Dermis lymphatic vessel endothelial cell (primary cell): ENCODE measurements at places on chromosomes 6 and 20. TPM values are rescaled to one million over a fixed set of nuclear protein-coding genes. Genes with fewer than 3 reads are reported as not detected.

Gene MOG
- total RNA-seq: not detected in 2 replicates

Gene SIRPA
- total RNA-seq: 29.4 and 54.7 TPM in 2 replicates

Gene SYNDIG1
- total RNA-seq: not detected in 2 replicates

Gene GFRAL
- total RNA-seq: not detected in 2 replicates

Gene APCDD1L
- total RNA-seq: 0.11 TPM in 1 of 2 replicates, not detected in the other

Gene SMIM13
- 10.9 and 13.3 TPM in 2 replicates for total RNA-seq

Gene SSTR4
- total RNA-seq: not detected in 2 replicates

Gene CST2
- not detected in 2 replicates for total RNA-seq

Gene CGA
- total RNA-seq: 0.11 TPM in 1 of 2 replicates, not detected in the other

Gene GSTA1
- total RNA-seq: not detected in 2 replicates

Gene FNDC1
- 0.09 TPM in 1 of 2 replicates, not detected in the other for total RNA-seq

Gene PSORS1C1
- 3.7 and 4.0 TPM in 2 replicates for total RNA-seq

Gene HLA-DRA
- total RNA-seq: 0.11 TPM in 1 of 2 replicates, not detected in the other

Gene FAM209B
- total RNA-seq: 0.22 TPM in 1 of 2 replicates, not detected in the other

Gene DSP
- 72.6 and 87.0 TPM in 2 replicates for total RNA-seq

Gene FAM83C
- under 0.01 TPM in 1 of 2 replicates, not detected in the other for total RNA-seq

Gene GPR63
- total RNA-seq: under 0.01 TPM in 2 replicates

Gene TNF
- total RNA-seq: not detected in 2 replicates

Gene ADTRP
- 0.09 and 0.11 TPM in 2 replicates for total RNA-seq

Gene MUC21
- not detected in 2 replicates for total RNA-seq

Gene VGLL2
- not detected in 2 replicates for total RNA-seq

Gene SULF2
- 71.8 and 127 TPM in 2 replicates for total RNA-seq

Gene TNFAIP3
- total RNA-seq: 2.8 and 3.4 TPM in 2 replicates

Gene SNAP25
- not detected in 2 replicates for total RNA-seq

Gene DEFB114
- total RNA-seq: not detected in 2 replicates

Gene FAM83D
- total RNA-seq: 9.4 and 10.1 TPM in 2 replicates

Gene PEX6
- total RNA-seq: 11.8 and 28.6 TPM in 2 replicates

Gene KCNK16
- total RNA-seq: not detected in 2 replicates

Gene SDC4
- 26.6 and 54.9 TPM in 2 replicates for total RNA-seq

Gene LBP
- under 0.01 TPM in 1 of 2 replicates, not detected in the other for total RNA-seq

Gene MCM3
- 38.5 and 52.8 TPM in 2 replicates for total RNA-seq

Gene GPR6
- total RNA-seq: not detected in 2 replicates

Gene BHLHE23
- not detected in 2 replicates for total RNA-seq

Gene FOXP4
- 3.8 and 3.9 TPM in 2 replicates for total RNA-seq

Gene OGFRL1
- total RNA-seq: 3.0 and 4.5 TPM in 2 replicates

Gene PLN
- under 0.01 TPM in 1 of 2 replicates, not detected in the other for total RNA-seq

Gene RBPJL
- total RNA-seq: not detected in 2 replicates

Gene MDFI
- total RNA-seq: 27.0 and 51.8 TPM in 2 replicates

Gene CRIP3
- not detected in 2 replicates for total RNA-seq

Gene LAMP5
- total RNA-seq: 6.3 and 7.8 TPM in 2 replicates

Gene HRH3
- total RNA-seq: not detected in 2 replicates

Gene PRRT1
- under 0.01 TPM in 1 of 2 replicates, not detected in the other for total RNA-seq

Gene SCGN
- total RNA-seq: not detected in 2 replicates

Gene ENTPD6
- total RNA-seq: 33.9 and 35.0 TPM in 2 replicates

Gene CDSN
- total RNA-seq: under 0.01 TPM in 1 of 2 replicates, not detected in the other

Gene SASH1
- total RNA-seq: 97.2 and 116 TPM in 2 replicates

Gene HLA-DQA1
- total RNA-seq: not detected in 2 replicates

Gene CNR1
- under 0.01 TPM in 1 of 2 replicates, not detected in the other for total RNA-seq

Gene OR2J3
- total RNA-seq: not detected in 2 replicates

Gene STXBP5
- total RNA-seq: 16.6 and 26.2 TPM in 2 replicates

Gene SCUBE3
- total RNA-seq: 1.0 and 1.4 TPM in 2 replicates

Gene RCAN2
- under 0.01 and 0.26 TPM in 2 replicates for total RNA-seq
